A549 treated with DMSO at 1 μM for 4 hours (cell line): ENCODE measurements at places on chromosomes 1 and 21. TPM values are rescaled to one million over a fixed set of nuclear protein-coding genes. Genes with fewer than 3 reads are reported as not detected.

Gene FCRLB
- total RNA-seq, result 1.2 to 1.9 TPM (median 1.7 TPM) in 5 replicates

Gene PTGS2
- total RNA-seq, result 10.0 to 16.4 TPM (median 13.3 TPM) in 5 replicates

Gene ALX3
- not detected in 5 replicates for total RNA-seq

Gene VCAM1
- 0.03 to 0.05 TPM (median 0.05 TPM) in 3 of 5 replicates, not detected in the others for total RNA-seq

Gene DDR2
- 0.19 to 0.49 TPM (median 0.34 TPM) in 5 replicates for total RNA-seq

Gene SPRR1B
- total RNA-seq, result not detected in 5 replicates

Gene FAM163A
- 0.02 TPM in 1 of 5 replicates, not detected in the others for total RNA-seq

Gene AKT3
- total RNA-seq, result 18.4 to 34.0 TPM (median 25.9 TPM) in 5 replicates

Gene RNU1-1
- total RNA-seq, result 7.3 TPM in 1 of 5 replicates, not detected in the others

Gene PTPRU
- total RNA-seq, result 6.2 to 7.4 TPM (median 6.9 TPM) in 5 replicates

Gene PCNX2
- total RNA-seq, result 9.4 to 13.1 TPM (median 12.2 TPM) in 5 replicates

Gene PCAT6
- 2.5 to 4.3 TPM (median 3.4 TPM) in 5 replicates for total RNA-seq

Gene KCNJ9
- not detected in 5 replicates for total RNA-seq

Gene CYP4A11
- total RNA-seq, result not detected in 5 replicates

Gene ARHGAP30
- total RNA-seq, result 0.06 to 0.13 TPM (median 0.10 TPM) in 5 replicates

Gene HDGF
- 455 to 497 TPM (median 464 TPM) in 5 replicates for total RNA-seq

Gene C8B
- total RNA-seq, result not detected in 5 replicates

Gene HTR1D
- 11.2 to 14.7 TPM (median 12.9 TPM) in 5 replicates for total RNA-seq

Gene GJA4
- not detected in 5 replicates for total RNA-seq

Gene ORC1
- 19.7 to 23.7 TPM (median 20.9 TPM) in 5 replicates for total RNA-seq

Gene OR13G1
- total RNA-seq, result not detected in 5 replicates
